ENCODE measurements at places on chromosomes 7 and 10. TPM values are rescaled to one million over a fixed set of nuclear protein-coding genes. Genes with fewer than 3 reads are reported as not detected.

- H3K27me3 ChIP-seq = no peaks in the 10 kb centered on the region
- no peak overlapping the region for H3K27ac ChIP-seq
- no peak for DNase-seq
- peaks cover under 1% of the 10 kb centered on the region for H3K36me3 ChIP-seq
- no peaks in the 10 kb centered on the region for H3K4me1 ChIP-seq
- H3K4me3 ChIP-seq = no peak overlapping the region
Measured at GRCh38 chr7:150451097-150451793, 815 bp downstream of the GIMAP8 start.

DNA sequence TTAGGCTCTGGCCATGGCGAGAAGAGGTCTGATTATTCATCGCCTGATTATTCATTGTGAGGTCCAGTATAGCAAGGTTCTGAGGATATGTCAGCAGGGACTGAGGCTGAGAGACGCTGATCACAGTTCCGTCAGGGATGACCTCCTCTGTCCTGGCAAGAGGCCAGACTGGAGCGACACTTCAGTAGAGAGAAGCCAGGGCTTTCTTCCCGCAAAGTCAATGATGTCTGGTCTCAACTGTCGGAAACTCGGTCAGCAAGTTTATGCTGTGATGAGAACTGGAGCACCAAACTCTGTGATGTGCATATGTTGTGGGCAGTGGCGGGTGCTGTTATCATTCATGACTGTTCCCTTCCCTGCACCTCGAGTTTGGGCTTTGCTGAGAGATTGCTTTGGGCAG, 29.0 kb upstream of the GNA12 start:
- DNase-seq = no peak
- no peak overlapping the region for H3K4me3 ChIP-seq
- H3K36me3 ChIP-seq = no peaks in the 10 kb centered on the region

The ANXA8L1 gene
- total RNA-seq = not detected

GRCh38 chr10:33483816-33484190, 149.3 kb upstream of the NRP1 start:
- H3K27me3 ChIP-seq = no peaks in the 10 kb centered on the region
- H3K36me3 ChIP-seq = no peaks in the 10 kb centered on the region
- H3K4me1 ChIP-seq = peaks cover 7% of the 10 kb centered on the region
- DNase-seq = no peak
- no peak overlapping the region for H3K27ac ChIP-seq

DNA sequence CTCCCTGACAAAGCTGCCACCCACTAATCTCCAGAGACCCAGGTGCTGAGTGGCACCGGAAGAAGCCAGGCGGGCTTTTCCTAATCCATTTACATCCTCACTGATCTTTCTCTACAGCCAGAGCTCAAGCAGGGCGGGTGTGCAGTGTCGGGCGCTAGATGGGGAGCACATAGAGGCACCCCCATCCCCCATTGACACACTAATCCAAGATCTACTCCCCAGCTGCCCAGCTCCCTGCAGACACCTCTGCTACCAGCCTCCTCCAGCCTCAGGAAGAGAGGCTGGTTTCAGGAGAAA, 22.2 kb downstream of the FRMPD2 start:
- no peak overlapping the region for H3K27ac ChIP-seq
- H3K4me3 ChIP-seq = no peak overlapping the region
- DNase-seq = no peak
- H3K27me3 ChIP-seq = no peaks in the 10 kb centered on the region

- no peaks in the 10 kb centered on the region for H3K4me1 ChIP-seq
- H3K36me3 ChIP-seq = no peaks in the 10 kb centered on the region
- H3K27me3 ChIP-seq = no peaks in the 10 kb centered on the region
- H3K4me3 ChIP-seq = no peak overlapping the region
Measured at GRCh38 chr7:115058726-115059125, 136.8 kb downstream of the MDFIC start.

- H3K27me3 ChIP-seq = no peaks in the 10 kb centered on the region
- no peaks in the 10 kb centered on the region for H3K4me1 ChIP-seq
- H3K27ac ChIP-seq = no peak overlapping the region
- H3K36me3 ChIP-seq = no peaks in the 10 kb centered on the region
- no peak overlapping the region for H3K4me3 ChIP-seq
Measured at GRCh38 chr10:45581216-45581549, 91.4 kb downstream of the ZFAND4 start.

GRCh38 chr10:48231699-48232315, 42.7 kb downstream of the FRMPD2 start:
- H3K27me3 ChIP-seq = no peaks in the 10 kb centered on the region
- H3K4me1 ChIP-seq = 0 out of 2 replicates have a peak, but pooled peaks cover 1% of the 10 kb centered on the region
- peak; percentile 5 for DNase-seq
- no peaks in the 10 kb centered on the region for H3K36me3 ChIP-seq
- no peak overlapping the region for H3K27ac ChIP-seq
- H3K4me3 ChIP-seq = no peak overlapping the region

- DNase-seq = no peak
- H3K4me3 ChIP-seq = no peak overlapping the region
- H3K36me3 ChIP-seq = no peaks in the 10 kb centered on the region
- no peak overlapping the region for H3K27ac ChIP-seq
- no peaks in the 10 kb centered on the region for H3K27me3 ChIP-seq
Measured at GRCh38 chr10:94282369-94282768, 80.4 kb downstream of the NOC3L start.

GRCh38 chr10:34180749-34181148, 634.3 kb downstream of the PARD3 start:
- no peaks in the 10 kb centered on the region for H3K36me3 ChIP-seq
- no peaks in the 10 kb centered on the region for H3K27me3 ChIP-seq
- H3K4me3 ChIP-seq = no peak overlapping the region
- H3K27ac ChIP-seq = no peak overlapping the region
- peaks cover 24% of the 10 kb centered on the region for H3K4me1 ChIP-seq

DNA sequence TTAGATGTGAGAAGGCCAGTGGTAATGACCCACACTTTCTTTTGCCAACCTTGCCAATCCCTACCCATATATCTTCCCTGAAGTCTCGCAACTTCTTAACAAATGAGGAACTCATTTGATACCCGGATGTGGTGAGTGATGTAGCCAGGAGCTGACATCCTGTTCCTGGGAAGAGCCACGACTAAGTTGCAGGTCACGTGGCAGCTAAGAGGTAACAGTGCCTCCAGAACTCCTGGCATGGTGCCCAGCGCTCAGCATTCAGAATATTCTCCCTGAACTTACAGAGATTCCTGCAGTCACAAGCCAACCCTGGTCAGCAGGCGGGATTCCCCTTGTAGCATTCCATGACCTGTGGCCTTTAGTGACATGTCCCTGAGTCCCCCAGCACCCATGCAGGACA, 282.5 kb downstream of the GALNT17 start:
- H3K27me3 ChIP-seq = no peaks in the 10 kb centered on the region
- H3K27ac ChIP-seq = no peak overlapping the region
- no peaks in the 10 kb centered on the region for H3K4me1 ChIP-seq
- H3K4me3 ChIP-seq = no peak overlapping the region

GRCh38 chr7:86963599-86964230, 95.7 kb downstream of the ELAPOR2 start:
- peaks cover 25% of the 10 kb centered on the region for H3K36me3 ChIP-seq
- peaks cover 11% of the 10 kb centered on the region for H3K4me1 ChIP-seq
- H3K27me3 ChIP-seq = no peaks in the 10 kb centered on the region

- H3K36me3 ChIP-seq = no peaks in the 10 kb centered on the region
- H3K4me1 ChIP-seq = no peaks in the 10 kb centered on the region
- DNase-seq = no peak
- H3K4me3 ChIP-seq = no peak overlapping the region
Measured at GRCh38 chr10:106815427-106816043, 349.0 kb downstream of the SORCS1 start.

- H3K36me3 ChIP-seq = no peaks in the 10 kb centered on the region
- no peak overlapping the region for H3K4me3 ChIP-seq
- H3K4me1 ChIP-seq = no peaks in the 10 kb centered on the region
- DNase-seq = no peak
- H3K27me3 ChIP-seq = no peaks in the 10 kb centered on the region
Measured at GRCh38 chr7:102830197-102830596, 81.4 kb downstream of the FAM185A start.

- H3K36me3 ChIP-seq = peaks cover 29% of the 10 kb centered on the region
- H3K4me1 ChIP-seq = no peaks in the 10 kb centered on the region
- H3K27ac ChIP-seq = no peak overlapping the region
- no peaks in the 10 kb centered on the region for H3K27me3 ChIP-seq
- no peak for DNase-seq
Measured at GRCh38 chr7:2954433-2954853, 89.2 kb downstream of the CARD11 start.

DNA sequence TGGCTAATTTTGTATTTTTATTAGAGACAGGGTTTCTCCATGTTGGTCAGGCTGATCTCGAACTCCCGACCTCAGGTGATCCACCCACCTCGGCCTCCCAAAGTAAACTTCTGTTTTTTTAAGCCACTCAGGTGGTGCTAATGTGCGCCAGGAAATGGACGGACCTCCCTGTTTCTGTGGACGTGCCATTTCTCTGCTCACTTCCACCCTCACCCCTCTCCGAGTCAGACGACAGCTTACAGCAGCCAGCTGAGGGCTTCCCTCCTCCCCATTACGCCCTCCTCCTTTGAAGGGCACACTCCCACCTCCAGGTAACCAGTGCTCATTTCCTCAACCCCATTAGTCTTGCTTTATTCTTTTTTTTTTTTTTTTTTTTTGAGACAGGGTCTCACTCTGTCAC, 41.7 kb upstream of the EZH2 start:
- no peaks in the 10 kb centered on the region for H3K27me3 ChIP-seq
- no peak overlapping the region for H3K27ac ChIP-seq
- H3K4me1 ChIP-seq = no peaks in the 10 kb centered on the region

The NODAL gene
- 84.7 TPM for total RNA-seq

- no peaks in the 10 kb centered on the region for H3K27me3 ChIP-seq
- no peak for DNase-seq
- no peak overlapping the region for H3K27ac ChIP-seq
- no peak overlapping the region for H3K4me3 ChIP-seq
- no peaks in the 10 kb centered on the region for H3K36me3 ChIP-seq
- no peaks in the 10 kb centered on the region for H3K4me1 ChIP-seq
Measured at GRCh38 chr7:17524746-17525145, 226.3 kb downstream of the AHR start.

GRCh38 chr10:18368273-18368672, 228.0 kb downstream of the CACNB2 start:
- H3K4me1 ChIP-seq = no peaks in the 10 kb centered on the region
- H3K36me3 ChIP-seq = no peaks in the 10 kb centered on the region
- H3K27me3 ChIP-seq = no peaks in the 10 kb centered on the region
- H3K4me3 ChIP-seq = no peak overlapping the region

The BEND7 gene
- 11.6 TPM for total RNA-seq

GRCh38 chr10:113235508-113235907, 285.5 kb downstream of the TCF7L2 start:
- no peak overlapping the region for H3K27ac ChIP-seq
- no peaks in the 10 kb centered on the region for H3K4me1 ChIP-seq

GRCh38 chr7:30697719-30698460, 15.6 kb upstream of the CRHR2 start:
- DNase-seq = peak; percentile 54
- no peaks in the 10 kb centered on the region for H3K36me3 ChIP-seq
- H3K27ac ChIP-seq = no peak overlapping the region

DNA sequence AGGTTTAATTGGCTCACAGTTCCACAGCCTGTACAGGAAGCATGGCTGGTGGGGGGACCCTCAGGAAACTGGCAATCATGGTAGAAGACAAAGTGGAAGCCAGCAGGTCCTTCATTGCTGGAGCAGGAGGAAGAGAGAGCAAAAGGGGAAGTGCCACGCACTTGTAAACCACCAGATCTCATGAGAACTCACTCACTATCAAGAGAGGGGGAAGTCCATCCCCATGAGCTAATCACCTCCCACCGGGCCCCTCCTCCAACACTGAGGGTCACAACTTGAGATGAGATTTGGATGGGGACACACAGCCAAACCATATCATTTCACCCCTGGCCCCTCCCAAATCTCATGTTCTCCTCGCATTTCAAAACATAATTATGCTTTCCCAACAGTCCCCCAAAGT, 171.9 kb upstream of the CACNA2D1 start:
- no peak for DNase-seq
- H3K27me3 ChIP-seq = no peaks in the 10 kb centered on the region
- H3K4me1 ChIP-seq = no peaks in the 10 kb centered on the region
- no peak overlapping the region for H3K4me3 ChIP-seq
- no peak overlapping the region for H3K27ac ChIP-seq

DNA sequence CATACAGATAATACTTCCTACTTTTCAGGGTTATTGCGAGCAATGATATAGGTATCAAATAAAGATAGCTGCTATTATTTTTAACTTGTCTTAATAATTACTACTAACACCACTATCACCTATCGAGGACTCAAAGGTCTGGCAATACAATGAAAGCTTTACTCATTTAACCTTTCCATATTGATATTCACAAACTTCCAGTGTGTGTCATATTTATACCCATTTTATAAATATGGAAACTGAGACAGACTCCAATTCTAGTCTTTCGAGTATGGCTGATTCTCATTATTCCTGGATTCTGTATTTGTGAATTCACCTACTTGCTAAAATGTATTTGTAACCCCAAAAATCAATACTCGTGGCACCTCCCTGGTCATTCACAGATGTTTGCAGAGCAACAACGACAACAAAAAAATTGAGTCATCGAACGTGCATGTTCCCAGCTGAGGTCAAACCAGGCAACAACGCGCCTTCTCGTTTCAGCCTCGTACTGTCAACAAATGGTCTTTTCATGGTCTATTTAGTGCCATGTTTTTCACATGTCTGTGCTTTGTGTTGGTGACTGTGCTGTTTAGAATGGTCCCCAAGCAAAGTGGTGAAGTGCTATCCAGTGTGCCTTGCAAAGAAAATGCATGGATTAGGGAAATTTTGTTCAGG, 51.7 kb downstream of the SMURF1 start:
- peaks cover 2% of the 10 kb centered on the region for H3K4me1 ChIP-seq
- DNase-seq = no peak
- H3K36me3 ChIP-seq = no peaks in the 10 kb centered on the region
- peaks cover 2% of the 10 kb centered on the region for H3K27me3 ChIP-seq
- H3K27ac ChIP-seq = no peak overlapping the region

The CALHM3 gene
- not detected for total RNA-seq

DNA sequence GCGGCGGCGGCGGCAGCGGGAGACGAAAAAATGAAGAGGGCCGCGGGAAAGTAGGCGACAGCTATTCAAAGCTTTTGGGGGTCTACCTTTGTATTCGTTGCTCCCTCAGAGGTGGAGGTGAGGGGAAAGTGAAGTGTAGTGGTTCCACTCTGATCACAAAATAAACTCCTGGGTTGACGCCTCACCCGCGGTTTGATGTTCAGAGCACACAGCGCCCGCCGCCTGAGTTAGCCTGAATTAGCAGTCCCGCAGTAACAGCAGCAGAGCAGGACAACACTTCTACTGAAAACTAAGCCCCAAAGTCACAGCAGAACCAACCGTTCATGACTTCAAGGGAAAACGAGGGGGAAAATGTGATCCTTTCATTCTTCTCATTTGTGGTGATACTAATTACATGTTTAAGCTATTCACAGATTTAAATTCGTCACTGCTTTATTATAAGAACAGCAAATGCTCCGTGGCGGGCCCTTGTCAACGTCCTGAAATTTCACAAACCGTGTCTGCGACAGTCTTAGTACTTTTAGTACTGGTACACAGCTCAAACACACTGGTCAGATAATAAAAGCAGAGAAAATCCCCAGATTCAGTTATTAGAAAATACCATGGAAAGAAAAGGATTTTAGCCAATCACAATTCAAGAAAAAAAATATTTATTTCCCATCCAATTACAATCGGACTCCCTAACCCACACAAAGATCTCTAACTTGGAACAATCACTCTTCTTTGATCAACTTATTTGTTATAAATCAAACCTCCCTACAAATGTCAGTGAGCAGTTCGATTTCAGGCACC, 563 bp upstream of the JMJD1C start:
- H3K36me3 ChIP-seq = peaks cover 7% of the 10 kb centered on the region
- peak overlapping the region; percentile 98 for H3K4me3 ChIP-seq
- peak; percentile 62 for DNase-seq
- H3K4me1 ChIP-seq = no peaks in the 10 kb centered on the region
